Endothelial cell of umbilical vein (primary cell): ENCODE measurements at places on chromosomes 2 and 18. TPM values are rescaled to one million over a fixed set of nuclear protein-coding genes. Genes with fewer than 3 reads are reported as not detected.

The LAMA1 gene
- total RNA-seq: not detected in 2 replicates

The SERPINB10 gene
- not detected in 2 replicates for total RNA-seq

The SLC9A4 gene
- 0.07 TPM in 1 of 2 replicates, not detected in the other for total RNA-seq

The PIK3C3 gene
- total RNA-seq: 45.8 and 47.3 TPM in 2 replicates

- DNase-seq: peak; percentile 62
These were observed 731.6 kb downstream of the SOCS6 start for GRCh38 chr18:71020342-71021029.

- DNase-seq: no peak
These were observed 4.0 kb downstream of the SDC1 start for GRCh38 chr2:20220806-20221554.

DNA sequence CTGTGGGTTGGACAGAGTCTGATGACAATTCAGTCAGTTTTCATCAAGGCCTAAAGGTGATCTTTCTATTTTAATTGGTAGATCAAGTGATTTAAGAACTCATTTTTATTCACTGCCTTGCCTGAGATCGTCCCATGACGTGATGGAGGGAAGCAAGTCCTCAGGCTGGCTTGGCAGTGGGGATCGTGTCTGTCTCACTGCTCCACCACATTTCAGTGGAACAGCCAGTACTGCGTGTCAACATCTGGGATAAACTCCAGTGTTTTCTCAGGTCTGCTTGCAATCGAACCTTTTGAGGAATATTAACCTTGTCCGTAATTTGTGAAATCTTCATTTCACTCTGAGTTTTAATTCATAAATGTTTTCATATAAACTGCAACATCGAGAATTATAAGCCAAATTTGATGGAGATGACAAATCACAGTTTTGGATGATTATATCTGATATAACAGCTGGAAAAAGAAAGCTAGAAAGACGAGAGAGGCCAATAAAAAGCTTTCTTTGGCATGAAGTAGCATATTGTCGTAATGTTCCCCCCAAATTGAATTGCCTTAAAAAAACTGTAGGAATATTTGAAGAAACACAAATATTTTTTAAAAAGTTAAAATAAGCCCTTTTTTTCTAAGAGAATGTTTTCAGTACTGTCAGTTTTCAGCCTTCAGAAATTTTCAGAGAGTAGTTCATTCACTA lies 414.7 kb upstream of the SPRED2 start:
- DNase-seq: no peak

GRCh38 chr2:146978577-146979555 lies 866.0 kb upstream of the ACVR2A start:
- DNase-seq: no peak

GRCh38 chr2:231306791-231307393 lies 88.6 kb upstream of the B3GNT7 start:
- DNase-seq: no peak

- no peak for DNase-seq
These were observed 67.1 kb downstream of the MGAT5 start for GRCh38 chr2:134320930-134321329.

DNA sequence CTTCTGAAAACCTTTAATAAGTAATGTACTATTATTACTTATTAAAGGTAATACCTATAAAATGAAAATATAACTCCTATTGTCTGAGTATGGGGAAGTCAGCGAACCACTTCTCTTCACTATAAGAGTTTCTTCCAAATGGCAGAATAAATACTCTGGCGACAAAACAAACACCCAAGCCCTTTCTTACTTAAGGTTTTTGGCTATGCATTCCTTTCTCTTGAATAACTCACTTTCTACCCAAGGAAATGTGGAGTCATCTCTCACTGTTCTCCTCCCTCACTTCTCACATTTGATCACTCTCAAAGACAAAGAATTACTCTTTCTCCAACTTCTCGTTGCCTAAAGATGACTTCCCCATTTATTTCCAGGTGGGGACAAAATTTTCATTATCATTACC lies 816.8 kb upstream of the CRIM1 start:
- DNase-seq: no peak
